ENCODE measurements at places on chromosomes 3 and 15.

- DNase-seq = no peak
Observed at GRCh38 chr3:109804697-109805096, 467.4 kb upstream of the DPPA4 start.

GRCh38 chr3:15316998-15317435 lies 15.4 kb downstream of the SH3BP5 start:
- DNase-seq = no peak

DNA sequence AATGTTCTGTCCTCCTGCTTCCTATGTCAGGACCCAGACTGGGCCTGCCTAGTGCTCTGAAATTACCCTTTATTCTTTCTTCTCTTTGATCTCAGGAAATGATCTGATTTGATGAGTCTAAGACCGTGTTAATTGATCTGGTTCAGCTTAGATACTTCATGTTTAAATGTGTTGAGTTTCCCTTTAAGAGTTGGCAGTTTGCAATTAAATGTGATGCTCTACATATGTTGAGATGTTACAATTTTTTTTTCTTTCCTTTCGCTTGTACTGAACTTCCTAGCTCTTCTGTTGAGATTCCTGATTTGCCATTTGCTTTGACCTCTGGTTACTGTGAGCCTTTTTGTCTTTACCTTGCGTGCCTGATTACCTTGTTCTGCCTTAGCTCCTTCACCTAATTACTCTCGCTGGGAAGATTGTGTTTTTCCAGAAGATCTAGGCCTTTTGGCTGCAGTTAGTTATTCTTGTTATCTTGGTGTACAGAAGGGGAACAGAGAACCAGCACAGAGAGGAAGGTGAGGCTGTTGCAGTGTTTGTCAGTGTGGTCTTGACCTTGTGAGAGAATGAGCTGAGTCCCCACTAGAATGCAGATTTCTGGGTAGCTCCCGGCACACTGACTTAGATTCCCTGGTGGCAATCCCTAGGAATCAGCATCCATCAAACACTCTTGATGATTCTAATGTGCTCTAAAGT lies 203.6 kb downstream of the EDEM1 start:
- no peak for DNase-seq

DNA sequence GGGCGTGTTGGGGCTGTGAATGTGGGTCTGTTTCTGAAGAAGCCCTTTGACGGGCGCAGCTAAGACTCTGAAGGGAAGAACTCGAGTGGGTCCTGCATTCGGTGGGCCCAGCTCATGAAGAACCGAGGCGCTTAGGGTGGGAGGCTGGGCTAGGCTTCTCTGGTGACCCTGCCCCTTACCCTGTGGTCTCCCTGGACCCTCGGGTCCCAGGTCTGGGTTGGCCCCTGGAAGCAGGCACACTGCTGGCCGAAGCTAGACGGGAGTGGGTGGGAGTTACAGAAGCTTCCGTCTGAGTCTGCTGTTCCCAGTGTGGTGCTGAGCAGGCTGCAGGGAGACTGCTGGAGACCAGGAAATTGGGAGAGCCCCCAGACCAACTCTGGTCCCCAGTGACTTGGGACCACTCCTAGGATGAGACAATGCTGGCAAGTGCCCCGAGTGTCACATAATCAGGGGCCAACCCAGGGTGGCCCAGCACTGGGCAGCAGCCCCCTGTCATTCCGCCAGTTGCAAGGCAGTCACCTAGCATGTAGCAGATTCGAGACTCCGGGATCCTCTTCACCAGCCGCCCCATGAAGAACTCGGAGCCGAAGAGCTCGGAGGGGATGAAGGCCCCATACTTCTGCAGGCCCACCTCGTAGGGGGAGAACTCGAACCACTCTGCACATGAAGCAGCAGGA lies 16.7 kb upstream of the EHD4 start:
- no peak for DNase-seq

DNA sequence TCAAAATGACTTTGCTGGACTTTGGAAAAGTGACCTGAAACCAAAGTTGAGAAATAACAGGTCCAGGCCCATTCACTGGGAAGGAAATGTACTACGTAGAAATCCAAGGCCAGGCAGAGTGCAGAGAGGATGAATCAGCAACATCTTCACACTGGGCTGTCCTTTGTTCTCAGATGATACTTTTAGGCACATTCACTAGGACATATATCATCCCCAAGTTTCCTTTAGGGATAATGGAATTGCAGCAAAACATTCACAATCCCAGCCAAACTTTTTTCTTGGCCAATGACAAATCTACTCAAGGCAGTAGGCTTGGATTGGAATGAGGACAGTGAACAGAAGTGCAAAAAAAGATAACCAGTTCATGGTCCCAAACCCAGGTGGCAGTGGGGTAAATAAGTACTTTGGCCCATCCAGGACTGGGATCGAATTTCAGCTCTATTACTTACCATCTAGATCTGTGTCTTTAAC lies 75.1 kb downstream of the CLDN11 start:
- DNase-seq = no peak

- no peak for DNase-seq
Observed at GRCh38 chr3:64319391-64319790, 94.1 kb upstream of the PRICKLE2 start.

- DNase-seq = no peak
Observed at GRCh38 chr15:95988574-95988887, 342.0 kb upstream of the NR2F2 start.

DNA sequence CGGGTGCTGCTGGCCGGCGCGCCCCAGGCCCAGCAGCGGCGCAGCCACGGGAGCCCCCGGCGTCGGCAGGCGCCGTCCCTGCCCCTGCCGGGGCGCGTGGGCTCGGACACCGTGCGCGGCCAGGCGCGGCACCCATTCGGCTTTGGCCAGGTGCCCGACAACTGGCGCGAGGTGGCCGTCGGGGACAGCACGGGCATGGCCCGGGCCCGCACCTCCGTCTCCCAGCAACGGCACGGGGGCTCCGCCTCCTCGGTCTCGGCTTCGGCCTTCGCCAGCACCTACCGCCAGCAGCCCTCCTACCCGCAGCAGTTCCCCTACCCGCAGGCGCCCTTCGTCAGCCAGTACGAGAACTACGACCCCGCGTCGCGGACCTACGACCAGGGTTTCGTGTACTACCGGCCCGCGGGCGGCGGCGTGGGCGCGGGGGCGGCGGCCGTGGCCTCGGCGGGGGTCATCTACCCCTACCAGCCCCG lies 777 bp downstream of the LOXL1 start:
- DNase-seq = no peak

DNA sequence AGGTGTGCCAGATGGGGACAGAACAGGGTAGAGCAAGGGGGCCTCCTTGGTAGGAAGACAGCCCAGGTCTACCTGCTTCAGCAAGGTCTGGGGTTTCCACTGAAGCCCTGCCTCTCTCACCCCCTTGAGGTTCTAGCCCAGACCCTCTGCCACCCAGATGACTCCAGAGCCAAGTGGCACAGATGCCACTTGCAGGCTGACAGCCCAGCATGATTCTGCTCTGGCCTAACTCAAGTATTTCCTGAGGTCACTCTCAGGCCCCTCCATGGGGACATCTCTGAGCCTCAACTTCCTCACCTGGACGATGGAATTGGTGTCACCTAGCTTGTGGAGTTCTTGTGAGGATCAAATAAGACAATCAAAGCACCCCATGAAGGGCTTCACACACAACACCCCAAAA lies 23.9 kb downstream of the PLXNB1 start:
- DNase-seq = no peak

DNA sequence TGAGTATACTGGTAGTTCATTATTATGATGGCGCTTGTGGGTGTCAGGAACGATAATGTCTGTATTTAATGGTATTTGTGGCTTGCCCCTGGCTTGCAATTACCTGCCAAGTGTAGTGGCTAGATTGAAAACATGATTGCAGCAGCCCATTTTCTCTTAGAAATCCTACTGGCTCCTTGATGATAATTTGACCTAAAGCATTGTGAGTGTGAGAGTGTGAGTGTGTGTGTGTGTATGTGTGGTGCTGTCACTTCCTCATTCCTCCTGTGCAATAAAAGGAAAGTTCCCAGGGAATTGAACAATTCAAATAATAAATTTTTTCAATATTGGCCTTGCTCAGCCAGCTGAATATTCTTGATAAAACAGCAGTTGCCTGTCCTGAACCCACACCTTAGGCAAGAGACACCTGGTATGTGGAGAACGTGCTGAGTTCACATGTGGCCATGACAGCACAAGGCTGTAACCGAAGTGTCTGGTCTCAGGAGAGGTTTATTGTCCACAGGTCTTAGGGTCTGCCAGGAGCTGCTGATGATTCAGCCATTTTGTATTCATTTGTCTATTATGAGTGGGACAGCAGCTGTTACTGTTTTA lies 193.3 kb downstream of the CD47 start:
- no peak for DNase-seq

DNA sequence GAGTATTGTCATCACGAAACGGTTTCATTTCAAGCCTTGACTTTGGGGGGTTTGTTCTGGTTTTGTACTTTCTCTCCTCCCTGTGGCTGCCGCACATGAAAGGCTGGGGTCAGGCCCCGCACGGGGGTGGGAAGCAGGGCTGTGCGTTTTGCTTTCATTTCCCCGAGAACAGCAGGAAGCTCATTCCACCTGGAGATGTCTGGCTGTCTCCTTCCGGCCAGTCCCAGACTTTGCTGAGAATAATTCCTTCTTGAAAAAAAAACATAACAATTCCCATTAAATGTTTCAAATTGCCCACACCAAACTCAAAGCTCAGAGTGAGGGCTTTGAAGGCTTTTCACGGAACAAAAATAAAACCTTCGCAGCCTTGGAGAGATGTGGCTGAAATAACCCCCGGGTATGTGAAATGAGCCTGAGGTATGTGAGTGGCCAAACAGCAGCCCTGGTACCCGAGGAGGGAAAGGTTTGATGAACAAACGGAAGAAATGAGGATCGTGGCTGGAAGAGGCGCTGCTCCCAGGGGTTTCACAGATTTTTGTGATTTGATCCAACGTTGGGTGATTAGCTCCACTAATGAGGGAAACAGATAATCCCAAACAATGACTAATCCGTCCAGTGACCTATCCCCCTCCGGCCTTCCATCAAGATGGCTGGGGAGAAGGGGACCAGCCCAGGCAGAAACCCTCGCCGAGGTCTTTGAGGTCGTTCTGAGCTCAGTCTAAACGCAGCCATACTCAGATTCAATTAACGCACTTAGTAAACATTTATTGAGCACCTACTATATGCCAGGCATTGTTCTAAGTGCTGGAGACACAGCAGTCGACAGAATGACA lies 126.9 kb upstream of the MEF2A start:
- no peak for DNase-seq

- DNase-seq = no peak
Observed at GRCh38 chr3:10764259-10765051, 51.6 kb upstream of the SLC6A11 start.

- no peak for DNase-seq
Observed at GRCh38 chr3:171384101-171384891, 75.9 kb downstream of the TNIK start.

DNA sequence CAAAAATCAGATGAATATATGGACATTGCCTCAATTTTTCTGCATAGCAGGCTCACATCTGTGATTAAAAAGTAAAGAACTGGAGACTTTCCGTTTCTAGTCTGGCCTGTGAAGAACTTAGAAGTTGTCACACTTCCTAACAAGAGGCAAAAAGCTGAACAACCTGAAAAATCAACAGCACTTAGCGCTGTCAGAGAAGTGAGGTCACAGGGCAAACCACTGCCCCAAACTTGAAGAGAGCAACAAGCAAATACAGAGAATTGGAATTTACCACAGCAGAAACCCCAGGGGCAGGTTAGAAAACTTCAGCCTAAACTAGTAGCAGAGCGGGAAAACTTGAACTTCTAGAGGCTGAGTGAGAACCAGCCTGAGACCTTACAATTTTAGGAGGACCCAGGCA lies 38.9 kb downstream of the CCDC54 start:
- DNase-seq = no peak

DNA sequence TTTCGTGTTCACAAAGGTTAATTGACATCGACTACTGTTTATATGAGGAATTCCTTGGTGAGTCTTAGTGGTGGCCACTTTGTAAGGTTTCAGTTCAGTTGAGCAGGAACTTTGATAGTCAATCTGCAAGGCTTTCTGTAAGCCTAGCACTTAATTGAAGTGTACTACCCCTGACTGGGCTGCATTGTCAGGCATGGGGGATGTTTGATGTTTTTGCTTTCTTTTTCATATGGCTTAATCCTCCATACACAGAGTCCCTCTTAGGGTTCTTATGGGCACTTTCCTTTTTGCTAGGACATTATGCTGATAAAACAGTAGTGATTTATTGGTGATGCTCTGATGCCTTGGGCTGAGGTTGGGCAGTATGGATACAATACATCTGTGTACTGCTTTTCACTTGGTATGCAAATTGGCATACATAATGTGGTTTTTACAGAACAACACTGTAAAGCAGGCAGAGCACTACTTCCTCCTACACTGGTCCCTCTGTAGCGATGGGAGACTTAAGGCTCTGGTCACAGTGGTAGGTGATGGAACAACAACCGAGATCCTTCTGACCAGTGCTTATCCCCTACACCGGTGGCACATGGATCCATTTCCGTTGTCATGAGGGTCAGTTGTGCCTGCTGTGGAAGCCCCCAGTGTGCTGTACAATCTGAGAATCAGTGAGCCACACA lies 261.0 kb downstream of the MFSD1 start:
- DNase-seq = no peak

DNA sequence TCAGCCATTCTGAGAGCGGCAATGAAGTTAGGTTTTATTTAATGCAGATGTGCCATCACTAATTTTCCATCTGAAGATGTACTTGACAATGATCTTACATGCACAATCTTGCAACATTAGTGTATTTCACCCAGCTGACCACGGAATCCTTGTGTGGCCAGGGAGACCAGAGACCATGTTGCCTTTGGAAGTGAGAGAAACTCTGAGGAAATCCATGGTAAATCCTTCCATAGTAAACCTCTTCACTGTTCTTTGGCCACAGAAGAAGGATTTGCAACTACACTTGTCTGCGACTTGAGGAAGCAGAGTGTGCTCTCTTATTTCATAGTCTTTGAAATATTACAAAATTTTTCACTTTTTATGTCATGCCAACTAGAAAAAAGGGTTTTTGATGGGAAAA lies 128.4 kb upstream of the IGSF10 start:
- DNase-seq = no peak

GRCh38 chr3:125670945-125671344 lies 75.6 kb upstream of the OSBPL11 start:
- no peak for DNase-seq

DNA sequence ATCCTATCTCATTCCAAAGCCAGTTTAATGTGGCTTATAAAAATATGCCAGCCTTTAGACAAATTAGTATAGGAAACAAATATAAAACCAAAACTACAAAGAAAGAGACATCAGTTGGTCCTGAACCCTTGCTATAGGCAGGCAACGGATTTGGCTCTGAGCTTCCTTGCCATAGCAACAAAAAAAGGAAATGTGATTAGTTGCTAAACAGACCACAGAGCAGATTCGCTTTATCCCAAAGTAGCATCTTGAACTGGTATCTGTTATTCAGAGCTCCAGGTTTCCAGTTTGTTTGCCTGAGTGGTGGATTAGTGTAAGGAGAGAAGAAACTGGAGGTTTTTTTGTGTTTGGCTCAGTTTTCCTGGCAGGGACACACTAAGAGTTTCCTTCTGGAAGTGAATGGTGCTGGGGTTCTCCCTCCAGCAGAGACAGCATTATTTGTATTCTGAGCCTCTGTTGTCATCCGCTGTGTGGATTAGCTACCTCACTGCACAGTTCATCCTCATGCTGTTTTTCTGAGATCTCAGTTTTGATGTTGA lies 44.1 kb downstream of the CHST2 start:
- DNase-seq = no peak
